G401 (cell line): ENCODE measurements at places on chromosomes 13 and 19. TPM values are rescaled to one million over a fixed set of nuclear protein-coding genes. Genes with fewer than 3 reads are reported as not detected.

DNA sequence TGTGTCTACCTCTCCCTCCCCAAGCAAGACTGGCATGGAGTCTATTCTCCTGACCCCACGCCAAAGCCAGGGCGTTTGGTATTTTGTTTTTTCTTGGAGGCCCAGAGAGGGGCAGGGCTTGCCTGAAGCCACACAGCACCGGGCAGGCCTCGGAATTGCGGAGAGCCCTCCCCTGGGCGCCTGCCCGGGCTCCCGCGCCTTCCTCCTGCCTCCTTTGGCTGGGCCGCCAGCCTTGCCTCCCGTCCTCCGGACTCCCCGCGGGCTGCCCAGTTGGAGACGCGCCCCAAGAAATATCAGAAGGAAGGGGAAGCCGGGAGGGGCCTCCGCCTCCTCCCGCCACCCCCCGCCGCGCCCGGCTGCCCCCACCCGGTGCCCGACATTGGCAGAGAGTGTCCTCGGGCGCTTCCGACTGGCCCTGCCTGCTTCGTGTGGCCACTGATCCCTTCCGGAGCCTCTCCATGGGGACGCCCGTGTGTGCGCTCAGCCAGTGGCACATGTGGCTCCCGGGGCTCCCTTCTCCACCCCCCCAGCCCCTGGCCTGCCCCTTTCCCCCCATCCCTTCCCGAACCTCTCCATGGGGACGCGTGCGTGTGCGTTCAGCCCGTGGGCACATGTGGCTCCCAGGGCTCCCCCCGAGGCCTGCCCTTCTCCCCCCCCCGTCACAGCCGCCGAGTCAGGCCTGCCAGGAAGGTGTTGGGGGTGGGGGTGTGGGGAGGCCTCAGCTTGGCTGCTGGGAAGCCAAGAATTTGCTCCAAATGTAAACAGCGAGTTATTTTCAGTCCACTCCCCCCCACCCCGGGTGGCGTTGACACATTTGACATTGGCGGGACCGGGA is 37.3 kb downstream of the NFIC start:
- peak; percentile 68 for DNase-seq

DNA sequence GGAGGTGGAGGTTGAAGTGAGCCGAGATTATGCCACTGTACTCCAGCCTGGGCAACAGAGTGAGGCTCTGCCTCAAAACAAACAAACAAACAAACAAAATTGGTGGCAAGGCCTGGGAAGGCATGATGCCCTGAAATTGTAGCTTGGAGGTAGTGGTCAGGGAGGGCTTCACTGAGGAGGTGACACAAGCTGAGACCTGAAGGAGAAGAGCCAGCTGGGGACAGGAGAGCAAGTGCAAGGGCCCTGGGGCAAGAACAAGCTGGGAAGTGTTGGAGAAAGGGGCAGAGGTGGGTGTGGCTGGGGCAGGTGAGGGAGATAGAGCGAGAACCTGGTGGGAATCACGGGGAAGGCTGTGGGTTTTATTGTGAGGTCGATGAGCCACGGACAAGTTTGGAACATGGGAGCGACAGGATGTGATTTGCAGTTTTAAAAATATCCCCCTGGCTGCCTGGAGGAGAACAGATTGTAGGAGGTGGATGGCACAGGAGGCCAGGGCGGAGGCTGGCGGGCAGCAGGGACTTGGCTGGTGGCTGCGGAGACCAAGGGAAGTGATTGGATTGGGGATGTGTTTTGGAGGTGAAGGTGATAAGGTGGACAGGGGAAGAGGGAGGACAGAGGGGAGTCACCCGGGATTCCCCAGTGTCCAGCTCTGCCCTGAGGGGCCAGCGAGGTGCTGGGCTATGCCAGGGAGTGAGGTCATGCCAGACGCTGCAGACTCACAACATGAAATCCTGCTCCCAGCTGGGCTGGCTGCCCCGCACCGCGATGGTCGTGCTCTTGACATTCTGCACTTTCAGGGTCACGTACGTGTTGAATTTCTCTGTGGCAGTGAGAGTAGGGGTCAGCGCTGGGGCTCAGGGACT is 14.0 kb downstream of the UNC13A start:
- peak; percentile 90 for DNase-seq

SIX5 gene
- total RNA-seq = 22.1 and 27.9 TPM in 2 replicates

MAST1 gene
- total RNA-seq = 20.4 and 22.6 TPM in 2 replicates

ZNF91 gene
- total RNA-seq = 26.4 and 30.2 TPM in 2 replicates

FXYD3 gene
- not detected in 2 replicates for total RNA-seq

ZNF835 gene
- total RNA-seq = 0.37 TPM in 1 of 2 replicates, not detected in the other
